AG08395 (cell line): ENCODE measurements at places on chromosomes 13 and 19.

- no peak for DNase-seq
Measured at GRCh38 chr19:49129238-49129583, 9.9 kb downstream of the PPFIA3 start.

DNA sequence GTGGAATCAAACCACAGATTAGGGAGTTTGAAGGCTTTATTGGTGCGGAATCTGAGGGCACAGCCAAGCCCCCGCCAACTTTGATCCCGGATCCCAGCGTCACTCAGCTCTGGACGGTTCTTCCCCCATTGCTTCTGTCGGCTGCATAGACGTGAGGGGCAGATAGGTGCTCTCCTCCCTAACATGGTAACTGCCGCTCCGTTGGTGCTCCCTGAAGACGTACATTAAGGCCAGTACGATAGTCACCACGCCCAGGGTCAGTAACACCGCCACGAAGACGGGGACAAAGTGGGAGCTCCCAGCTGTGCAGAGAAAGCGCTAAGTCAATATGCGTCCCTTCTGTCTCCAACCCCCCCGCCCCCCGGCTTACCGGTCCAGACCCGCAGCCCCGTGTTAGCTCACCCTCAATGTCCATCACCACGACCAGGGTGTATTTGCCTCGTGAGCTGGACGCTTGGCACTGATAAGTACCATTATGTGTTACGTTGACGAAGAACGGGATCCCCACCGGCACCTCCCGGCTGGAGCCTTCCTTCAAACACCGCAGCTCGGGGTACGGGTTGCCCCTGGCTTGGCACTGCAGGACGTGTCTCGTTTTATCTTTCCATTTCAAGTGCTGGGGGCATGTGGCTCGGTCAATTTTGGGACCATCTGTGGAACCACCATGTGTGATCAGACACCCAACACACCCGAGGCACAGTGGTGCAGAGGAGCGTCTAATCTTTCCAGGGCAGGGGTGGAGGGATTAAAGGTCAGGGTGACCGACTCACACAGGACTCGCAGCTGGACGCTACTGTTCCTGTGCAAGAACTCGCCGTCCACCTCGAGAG lies 644 bp upstream of the RAVER1 start:
- DNase-seq: no peak

DNA sequence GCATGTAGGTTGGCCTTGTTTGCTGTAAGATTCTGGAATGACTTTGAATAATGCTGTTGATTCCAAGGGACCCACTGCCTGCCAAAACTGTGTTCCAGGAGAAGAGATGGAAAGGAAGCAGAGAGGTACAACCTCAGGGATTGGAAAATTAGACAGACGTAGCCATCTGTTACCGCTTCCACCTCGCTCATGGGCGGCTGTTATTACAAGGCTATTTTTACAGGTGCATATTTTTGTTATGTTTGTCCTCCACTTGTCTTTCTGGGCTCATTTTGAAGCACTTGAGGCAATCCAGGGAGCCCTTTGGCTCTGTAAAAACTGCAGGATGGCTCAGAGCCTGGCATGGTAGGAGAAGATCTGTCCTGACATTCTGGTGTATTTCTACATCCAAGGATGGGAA lies 276.4 kb upstream of the TMTC4 start:
- no peak for DNase-seq

GRCh38 chr19:51593138-51593890 lies 22.2 kb downstream of the ZNF175 start:
- no peak for DNase-seq

- no peak for DNase-seq
Measured at GRCh38 chr19:48719263-48720171, at the start of gene MAMSTR. Gene MAMSTR, minus strand, starts transcription at chr19:48719725. Its CDS starts 694 bp downstream, at chr19:48719031.

DNA sequence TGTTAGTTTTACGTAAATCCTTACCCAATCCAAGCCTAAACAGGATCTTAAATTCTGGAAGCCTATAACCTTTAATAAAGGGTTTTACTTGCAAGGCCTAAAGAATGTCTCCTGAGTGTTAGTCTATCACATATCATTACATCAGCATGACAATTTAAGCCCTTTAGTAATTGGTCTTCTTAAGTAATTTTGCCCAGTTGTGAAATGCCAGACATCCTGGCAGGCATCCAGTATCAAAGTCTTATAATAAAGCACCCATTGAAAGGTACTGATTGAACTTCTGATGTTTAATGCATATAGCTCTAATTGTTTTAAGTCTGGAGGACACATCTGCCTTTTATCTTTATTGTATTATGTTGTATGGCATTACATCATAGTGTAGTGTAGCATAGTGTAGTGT lies 1078.9 kb downstream of the SLITRK1 start:
- DNase-seq: no peak

GRCh38 chr19:50148528-50148927 lies 14.6 kb downstream of the IZUMO2 start:
- no peak for DNase-seq

- DNase-seq: no peak
Measured at GRCh38 chr13:106416645-106417044, 118.8 kb downstream of the EFNB2 start.

DNA sequence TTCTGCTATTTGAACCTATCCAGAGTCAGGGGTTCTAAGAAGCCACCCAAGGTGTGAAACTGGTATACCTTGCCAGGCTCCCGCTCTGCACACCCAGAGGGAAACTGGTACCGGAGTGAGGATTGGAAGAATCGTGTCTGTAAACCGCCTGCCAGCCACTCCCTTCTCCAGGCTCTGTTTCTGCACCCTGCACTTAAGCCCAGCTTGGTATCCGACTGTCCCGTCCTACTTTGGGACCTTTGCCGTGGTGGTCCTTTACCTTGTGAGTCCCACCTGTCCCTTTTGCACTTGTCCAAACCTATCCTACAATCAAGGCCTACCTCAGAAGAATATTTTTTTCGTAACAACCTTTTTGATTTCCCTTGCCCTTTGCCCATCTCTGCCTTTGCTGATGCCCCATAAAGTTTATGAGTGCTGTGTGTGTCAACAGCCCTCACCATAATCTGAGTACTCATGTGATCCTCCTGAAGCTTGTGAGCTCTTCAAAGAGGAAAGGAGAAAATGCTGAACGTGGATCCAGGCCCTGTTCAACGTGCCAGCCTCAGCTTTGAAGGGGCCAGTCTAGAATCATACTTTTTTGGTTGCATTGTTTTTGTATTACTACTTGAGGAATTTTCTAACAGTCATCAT lies 44.7 kb downstream of the GARRE1 start:
- DNase-seq: no peak

DNA sequence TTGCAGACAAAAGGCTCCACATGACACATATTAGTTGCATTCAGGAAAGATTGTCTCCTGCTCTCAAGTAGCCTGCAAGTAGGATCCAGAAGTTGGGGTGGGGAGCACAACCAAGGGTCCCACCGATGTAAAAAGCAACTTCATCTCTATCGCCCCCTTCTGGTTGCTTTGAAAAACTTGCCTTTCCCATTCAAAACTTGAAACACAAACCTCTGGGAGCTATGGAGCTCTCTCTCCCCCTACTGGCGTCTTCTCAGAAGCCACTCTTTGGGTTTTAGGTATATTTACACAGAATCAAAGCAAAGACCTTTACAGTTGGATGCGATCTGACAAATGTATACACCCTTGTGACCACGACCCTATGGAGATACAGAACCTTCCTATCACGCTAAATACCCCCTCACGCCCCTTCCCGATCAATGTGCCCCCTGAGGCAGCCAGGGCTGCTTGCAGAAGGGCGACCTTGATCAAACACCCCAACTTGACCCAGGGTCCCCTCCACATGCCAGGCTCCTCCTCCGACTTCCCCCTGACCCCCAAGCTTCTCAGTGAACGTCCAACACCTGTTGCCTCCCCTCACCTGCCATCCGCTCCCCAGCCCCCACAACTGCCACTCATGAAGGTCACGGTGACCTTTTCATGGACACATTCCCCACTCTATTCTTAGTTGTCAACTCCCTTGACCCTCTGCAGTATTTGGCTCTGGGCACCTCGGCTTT lies 10.1 kb downstream of the NOSIP start:
- DNase-seq: peak; percentile 88
